Foreskin keratinocyte (primary cell): ENCODE measurements at places on chromosomes 4 and X. TPM values are rescaled to one million over a fixed set of nuclear protein-coding genes. Genes with fewer than 3 reads are reported as not detected.

Gene CXCR3
- not detected in 2 replicates for polyA plus RNA-seq

Gene SHOX
- not detected in 2 replicates for polyA plus RNA-seq

DNA sequence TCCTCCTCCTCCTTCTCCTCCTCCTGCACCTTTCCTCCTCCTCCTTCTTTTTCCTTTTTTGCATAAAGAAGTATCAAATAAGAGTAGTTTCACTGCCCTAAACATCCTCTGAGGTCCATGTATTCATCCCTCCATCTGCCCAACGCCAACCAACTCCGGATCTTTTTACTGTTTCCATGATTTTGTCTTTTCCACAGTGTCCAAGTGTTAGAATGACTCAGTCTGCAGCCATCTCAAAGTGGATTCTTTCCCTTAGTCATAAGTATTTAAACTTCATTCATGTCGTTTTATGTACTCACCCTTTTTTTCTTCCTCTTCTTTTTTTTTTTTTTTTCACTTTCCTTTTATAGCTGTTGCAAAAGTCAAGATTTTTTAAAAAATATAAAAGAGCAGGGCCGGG, 12.9 kb downstream of the CSF2RA start:
- DNase-seq: no peak

GRCh38 chr4:85598936-85599335, 124.0 kb downstream of the ARHGAP24 start:
- DNase-seq: no peak

DNA sequence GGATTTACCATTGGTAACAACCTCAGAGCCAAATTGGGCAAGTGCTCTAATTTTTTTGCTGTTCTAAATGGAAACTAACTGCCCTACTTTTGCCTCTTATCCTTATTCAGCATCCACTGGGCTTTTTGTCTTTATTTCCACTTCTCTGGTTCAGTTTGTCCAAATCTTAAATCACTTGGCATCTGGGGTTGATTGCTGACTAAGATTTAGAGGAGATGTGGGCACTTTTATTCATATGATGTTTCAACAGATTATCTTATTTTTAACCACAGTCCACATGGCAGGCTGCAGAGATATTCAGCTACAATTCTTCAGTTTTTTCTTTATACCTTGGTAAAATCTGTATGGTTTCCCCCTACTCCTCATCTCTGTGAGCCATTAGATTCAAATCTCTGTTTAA, 1161.4 kb upstream of the PCDH7 start:
- no peak for DNase-seq

- DNase-seq: no peak
Measured at GRCh38 chr4:132642016-132642817, 506.9 kb upstream of the PCDH10 start.

DNA sequence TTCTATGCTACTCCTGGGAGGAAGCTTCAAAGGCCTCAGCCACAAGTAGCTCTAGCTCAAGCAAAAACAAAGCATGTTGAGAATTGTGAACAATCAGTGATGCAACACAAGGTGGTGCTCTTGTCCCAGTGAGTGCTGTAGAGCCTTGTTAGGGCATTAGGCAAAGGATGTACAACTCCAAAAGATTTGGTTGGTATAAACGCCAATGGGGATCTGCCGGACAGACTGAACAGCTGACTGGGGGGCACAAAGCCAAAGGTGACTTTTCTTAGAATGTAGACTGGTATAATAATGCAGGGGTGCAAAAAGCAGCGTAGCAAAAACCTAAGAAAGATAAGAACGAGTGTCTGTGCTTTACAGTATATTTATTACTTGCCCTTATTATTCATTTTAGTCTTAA, 62.6 kb upstream of the ALB start:
- peak; percentile 28 for DNase-seq
